ENCODE measurements at places on chromosomes 3 and 15.
A peak's percentile ranks its signal among the peaks of the same experiment; 100 is the strongest.

- DNase-seq = no peak
Observed at GRCh38 chr3:98581474-98581873, 11.9 kb downstream of the CPOX start.

DNA sequence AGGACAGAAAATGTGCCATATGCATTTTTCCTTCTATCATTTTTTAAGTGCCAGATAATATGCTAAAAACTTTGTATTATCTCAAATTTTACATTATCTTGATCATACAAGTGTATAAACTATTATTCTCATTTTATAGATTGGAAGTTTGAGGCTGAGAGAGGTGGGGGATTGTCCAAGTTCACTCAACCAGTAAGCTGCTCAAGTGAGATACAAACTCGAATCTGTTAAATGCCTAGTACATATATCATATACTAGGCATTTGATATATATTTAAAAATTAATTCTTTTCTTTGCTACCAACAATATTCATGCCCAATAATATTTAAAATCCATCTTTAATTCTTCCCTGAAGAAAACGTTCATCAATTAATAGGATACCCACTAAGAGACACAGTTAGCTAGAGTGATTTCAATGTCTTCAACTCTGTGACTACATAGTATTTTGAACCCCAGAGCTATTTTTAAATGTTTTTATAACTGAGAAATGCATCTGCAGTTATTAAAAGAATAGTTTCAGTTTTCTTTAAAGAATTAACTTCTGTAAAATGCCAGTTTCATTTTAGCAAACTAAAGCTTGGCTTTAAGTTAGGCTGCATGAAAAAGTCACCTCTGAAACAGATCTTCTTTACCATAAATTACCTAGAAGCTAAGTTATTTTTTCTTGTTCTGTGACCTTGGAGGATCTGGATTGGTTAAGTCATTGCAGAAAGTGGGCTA is 40.4 kb downstream of the IQCB1 start:
- DNase-seq = no peak

DNA sequence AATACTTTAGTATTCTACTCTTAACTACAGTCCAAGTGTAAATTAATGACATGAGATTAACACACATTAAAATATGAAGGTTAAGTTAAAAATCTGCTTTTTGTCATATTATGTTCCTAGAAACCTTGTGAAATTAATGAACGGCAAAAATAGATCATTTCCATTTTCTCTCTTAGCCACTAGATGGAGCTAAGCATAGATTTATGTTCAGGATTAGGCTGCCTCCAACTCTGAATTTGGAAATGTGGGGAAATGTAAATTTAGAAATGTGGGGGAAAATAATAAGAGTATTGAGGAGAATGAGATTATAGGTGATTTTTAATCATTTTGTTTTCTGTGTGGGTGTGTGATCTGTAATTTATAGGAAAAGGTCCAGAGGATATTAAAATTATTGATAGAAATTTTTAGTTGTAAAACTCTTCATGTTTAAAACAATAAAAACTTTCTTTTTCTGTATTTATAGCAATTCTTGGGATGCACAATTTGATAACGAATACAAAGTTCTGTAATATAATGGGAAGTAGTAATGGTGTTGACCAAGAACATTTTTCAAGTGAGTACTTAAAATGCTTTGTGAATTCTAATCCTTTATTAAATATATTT is 59.2 kb downstream of the TMOD3 start:
- DNase-seq = peak; percentile 28

DNA sequence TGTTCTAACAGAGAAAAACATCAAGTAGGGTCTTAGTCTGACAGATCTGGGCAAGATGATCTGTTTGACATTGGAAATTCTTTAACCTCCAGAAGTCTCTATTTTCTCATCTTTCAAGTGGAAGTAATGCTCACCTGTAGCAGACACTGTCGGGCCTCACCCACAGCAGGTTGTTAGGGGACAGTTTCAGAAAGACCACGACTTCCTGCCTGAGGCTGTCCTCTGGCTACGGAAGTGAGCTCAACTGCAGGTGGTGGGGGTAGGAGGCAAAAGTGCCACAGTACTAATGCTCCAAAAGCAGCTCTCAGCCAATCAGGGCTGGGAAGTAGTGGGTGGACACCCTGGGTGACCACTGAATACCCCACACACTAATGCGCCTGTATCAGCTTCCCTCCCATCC is 111.4 kb upstream of the TOPAZ1 start:
- DNase-seq = no peak

DNA sequence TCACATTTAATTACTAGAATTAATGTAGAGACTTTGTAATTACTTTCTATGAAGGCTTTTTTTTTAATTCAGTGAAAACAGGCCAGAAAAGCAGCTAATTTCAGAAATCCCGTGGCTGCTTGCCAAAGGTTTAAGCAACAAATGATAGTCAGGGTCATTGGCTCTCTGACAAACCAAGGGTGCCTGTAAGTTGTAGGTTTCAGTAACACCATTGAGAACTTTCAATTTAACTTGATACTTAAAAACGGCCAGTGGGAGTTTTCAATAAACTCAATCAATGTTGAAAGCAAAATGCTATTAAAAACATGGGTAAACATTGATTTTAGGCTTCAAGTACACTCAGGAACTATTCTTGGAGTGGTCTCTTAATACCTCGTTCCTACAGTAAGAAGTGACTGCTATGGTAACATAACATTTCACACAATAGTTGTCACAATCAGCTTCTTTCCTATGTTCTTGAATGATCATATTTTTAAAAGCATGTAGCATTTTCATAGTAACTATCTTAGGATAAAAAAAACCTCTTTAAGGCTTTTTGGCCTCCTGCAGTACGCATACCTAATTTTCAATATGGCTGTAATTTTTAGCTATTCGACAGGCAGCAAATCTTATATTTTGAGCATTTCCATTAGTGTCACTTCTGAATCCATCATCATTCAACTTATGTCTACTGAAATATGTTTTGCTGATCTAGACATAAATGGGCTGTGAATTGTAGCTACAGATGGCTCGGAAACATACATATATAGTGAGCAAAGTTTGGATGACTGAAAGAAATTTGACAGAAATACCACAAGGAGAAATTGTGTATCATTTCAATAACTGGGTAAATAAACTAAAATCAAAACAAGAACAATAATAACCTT is 592.1 kb upstream of the GBE1 start:
- no peak for DNase-seq

DNA sequence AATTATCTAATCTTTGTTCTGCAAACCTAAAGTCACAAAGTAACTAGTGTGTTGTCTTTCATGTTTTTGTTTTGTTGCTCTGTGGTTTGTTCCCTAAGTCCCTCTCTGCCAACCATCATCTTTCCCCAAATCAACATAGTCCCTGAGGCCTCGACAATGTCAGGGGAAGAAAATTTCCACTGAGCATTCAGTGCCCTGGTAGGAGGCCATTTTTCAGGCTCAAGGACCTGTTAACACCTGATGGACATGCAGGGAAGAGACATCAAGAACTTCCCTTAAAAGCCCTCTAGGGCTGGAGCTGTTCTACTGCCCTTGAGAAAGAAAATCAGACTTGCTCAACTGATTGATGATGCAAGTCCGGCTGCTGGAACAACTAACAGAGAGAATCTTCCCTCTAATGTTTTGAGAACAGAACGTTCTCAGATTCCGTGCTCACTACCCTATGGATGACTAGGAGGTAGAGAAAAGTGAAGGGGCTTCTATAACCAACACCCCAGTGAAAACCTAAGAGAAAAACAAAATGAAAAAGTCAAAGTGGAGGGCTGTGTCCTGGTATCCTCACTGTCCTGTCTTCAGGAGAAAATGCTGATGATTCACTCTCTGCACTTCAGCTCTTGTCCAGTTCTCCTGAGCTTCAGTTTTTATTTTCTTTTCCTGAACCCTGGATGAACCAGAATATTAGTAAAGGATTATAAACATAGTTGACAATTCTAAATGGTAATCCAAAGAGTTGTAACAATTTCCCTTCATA is 373.1 kb downstream of the FOXP1 start:
- DNase-seq = peak; percentile 95

GRCh38 chr3:168123201-168124176 is 27.8 kb upstream of the GOLIM4 start:
- DNase-seq = no peak

- DNase-seq = no peak
Observed at GRCh38 chr3:164231718-164232117, 846.6 kb downstream of the SI start.

GRCh38 chr3:43757666-43758321 is 67.1 kb downstream of the ABHD5 start:
- DNase-seq = no peak

DNA sequence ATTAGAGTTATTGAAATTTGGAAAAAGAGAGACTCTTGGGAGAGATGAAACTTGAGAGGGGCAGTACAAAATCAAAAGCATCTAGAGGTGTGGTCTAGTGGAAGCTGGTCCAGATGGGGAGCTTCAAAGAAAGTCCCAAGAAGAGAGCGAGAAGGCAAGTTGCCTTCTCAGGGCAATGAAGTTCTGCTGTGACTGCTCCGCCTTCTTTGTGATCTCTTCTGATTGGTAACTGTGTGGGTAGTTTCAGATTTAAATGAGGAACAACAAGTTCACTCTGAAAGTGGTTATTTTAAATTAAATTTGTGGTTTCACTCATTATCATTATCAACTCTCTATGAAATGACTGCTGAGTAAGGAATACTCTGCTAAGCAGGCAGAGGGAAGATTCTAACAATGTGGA is 233.3 kb downstream of the NLGN1 start:
- DNase-seq = no peak

- peak; percentile 53 for DNase-seq
Observed at GRCh38 chr15:67839499-67839928, 331 bp downstream of the RNU6-1 start.

- DNase-seq = no peak
Observed at GRCh38 chr3:173703771-173704170, 306.2 kb downstream of the NLGN1 start.

GRCh38 chr3:44223299-44223698 is 18.4 kb upstream of the TOPAZ1 start:
- DNase-seq = no peak

GRCh38 chr3:146226881-146227280 is 24.0 kb downstream of the PLSCR4 start:
- no peak for DNase-seq

DNA sequence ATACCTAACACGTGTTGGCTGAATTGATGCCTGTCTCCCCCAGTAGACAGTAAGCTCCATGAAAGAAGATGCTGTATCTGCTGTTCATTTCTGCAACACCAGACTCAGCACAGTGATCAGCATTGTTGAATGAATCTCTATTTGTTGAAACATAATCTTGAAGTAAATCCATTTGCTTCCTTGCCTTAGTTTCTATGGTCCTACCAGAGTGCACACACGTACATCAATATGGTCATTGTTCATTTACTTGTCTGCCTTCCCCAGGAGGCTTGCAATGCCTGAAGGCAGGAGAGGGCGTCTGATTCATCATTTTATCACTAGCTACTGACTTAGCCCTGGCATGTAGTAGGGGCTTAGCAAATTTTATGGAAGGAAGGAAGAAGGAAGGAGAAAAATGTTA is 19.2 kb downstream of the RBP2 start:
- no peak for DNase-seq

DNA sequence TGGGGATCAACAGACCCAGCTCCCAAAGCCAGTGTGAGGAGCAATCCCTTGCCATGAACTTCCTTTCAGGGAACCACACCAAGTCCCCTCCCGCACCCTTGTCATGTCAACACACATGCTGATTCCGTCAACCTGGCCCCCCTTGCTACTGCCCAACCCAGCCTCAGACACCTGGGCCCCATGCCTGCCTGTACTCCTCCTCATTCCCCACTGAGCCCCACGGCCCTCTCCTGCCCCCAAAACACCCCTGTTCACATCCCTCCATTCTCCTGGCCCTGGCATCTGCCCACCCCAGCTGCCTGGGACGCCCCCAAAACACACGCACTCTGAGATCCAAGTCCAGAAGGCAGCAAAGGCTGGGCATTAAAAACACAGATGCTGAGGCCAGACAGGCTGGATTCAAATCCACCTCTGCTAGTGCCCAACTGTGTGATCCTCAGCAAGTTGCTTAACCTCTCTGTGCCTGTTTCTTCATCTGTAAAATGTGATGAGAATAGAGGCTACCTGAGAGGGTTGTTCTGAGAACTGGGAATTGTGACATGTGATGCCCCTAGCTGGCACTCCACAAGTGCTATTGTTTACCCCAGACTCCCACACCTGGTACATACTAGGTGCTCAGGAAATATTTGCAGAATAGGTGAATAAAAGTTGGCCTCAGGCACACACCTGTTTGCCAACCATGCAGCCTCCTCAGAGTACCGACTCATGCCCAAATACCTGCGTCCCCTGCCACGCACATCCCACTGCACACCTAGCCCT is 2.3 kb downstream of the PLXND1 start:
- DNase-seq = no peak

- DNase-seq = no peak
Observed at GRCh38 chr15:51387699-51388041, 46.2 kb downstream of the GLDN start.

- no peak for DNase-seq
Observed at GRCh38 chr3:197590313-197590962, 34.7 kb upstream of the BDH1 start.

- DNase-seq = peak; percentile 33
Observed at GRCh38 chr15:37097144-37097919, 3.0 kb downstream of the MEIS2 start.

GRCh38 chr15:100169615-100170290 is 172.0 kb downstream of the ADAMTS17 start:
- no peak for DNase-seq

DNA sequence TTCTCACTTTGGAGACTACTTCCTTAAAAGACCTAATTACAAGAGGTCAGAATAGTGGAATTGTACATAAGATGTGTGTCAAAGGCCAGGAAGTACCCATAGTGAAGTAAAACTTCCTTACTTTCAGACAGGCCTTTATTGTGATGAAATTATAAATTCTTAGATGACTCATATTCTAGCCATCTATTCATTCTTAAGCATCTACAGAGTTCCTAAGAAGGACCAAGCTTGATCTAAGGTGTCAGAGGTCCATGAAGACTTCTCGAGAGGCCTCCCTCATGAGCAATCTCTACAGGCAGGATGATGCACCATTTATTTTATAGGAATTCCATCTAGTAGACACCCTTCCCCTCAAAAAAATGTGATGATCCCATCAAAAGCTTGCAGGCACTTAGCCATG is 493.3 kb downstream of the MAGI1 start:
- peak; percentile 58 for DNase-seq

DNA sequence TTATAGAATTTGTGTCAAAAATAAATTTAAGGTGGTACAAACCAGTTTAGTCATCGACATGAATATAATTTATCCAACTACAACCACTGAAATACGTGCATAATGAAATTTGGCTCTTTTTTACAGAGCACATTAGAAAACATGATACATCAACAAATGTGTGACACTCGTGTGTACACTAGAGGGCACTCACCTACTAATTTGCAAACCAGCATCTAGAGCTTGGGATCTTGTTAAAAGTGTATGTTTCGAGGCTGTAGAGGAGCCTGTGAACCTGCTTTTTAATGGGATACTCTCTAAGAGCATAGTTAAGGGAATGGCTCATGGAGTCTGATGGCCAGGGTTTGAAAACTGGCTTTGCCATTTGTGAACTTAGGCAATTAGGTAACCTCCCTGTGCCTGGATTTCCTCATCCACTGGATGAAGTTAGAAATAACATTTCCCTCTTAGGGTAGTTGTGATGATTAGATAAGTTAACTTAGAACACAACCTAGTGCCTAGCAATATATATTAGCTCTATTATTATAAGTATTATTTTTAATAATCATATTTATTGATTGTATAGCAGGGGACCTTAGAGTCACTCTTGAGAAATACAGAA is 8.8 kb upstream of the CPOX start:
- peak; percentile 76 for DNase-seq

GRCh38 chr3:47283193-47283537 is 421 bp downstream of the KLHL18 start:
- peak; percentile 7 for DNase-seq

- peak; percentile 41 for DNase-seq
Observed at GRCh38 chr3:158313338-158313927, 203.5 kb downstream of the RSRC1 start.

- DNase-seq = no peak
Observed at GRCh38 chr15:55990516-55990915, 2.9 kb downstream of the NEDD4 start.

Data from amniotic epithelial cell (primary cell).